ENCODE measurements at places on chromosomes 2 and 18.

GRCh38 chr2:102033750-102034682 lies 42.3 kb downstream of the IL1R2 start:
- no peak for DNase-seq

DNA sequence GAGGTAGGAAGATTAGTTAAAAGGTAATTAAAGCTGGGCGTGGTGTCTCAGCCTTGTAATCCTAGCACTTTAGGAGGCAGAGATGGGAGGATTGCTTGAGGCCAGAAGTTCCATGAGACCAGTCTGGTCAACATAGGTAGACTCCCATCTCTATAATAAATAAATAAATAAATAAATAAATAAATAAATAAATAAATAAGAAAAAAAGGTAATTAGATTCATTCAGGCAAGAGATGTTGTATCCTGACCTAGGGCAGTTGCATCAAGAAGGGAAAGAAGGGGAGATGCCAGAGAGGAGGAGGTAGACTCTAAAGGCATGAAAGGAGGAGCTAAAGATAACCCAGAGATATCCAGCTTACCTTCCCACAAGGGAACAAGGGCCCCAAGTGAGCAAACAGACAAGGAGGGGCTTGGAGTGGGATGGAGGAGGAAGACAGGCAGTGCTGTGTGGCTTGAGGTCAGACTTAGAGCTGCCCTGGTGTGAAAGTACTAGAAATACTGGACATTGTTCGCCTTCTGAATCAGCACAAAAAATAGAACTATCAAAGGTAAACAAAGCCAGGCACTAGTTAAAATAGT lies 7.4 kb upstream of the RAB1A start:
- DNase-seq, result no peak

GRCh38 chr2:176018708-176019107 lies 16.6 kb upstream of the LNPK start:
- DNase-seq, result no peak

DNA sequence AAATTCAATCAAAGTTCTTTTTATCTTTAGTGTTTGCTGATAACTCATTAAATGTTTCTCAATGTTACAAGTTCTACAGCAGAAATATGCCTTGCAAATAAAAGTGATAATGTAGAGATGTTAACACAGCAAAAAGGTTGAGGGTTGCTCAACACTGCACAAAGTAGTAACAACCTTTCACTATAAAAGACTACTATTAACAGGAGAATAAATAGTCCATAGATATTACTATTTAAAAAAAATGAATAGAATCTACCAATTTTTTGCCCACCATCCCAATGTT lies 378.1 kb downstream of the RBM43 start:
- no peak for DNase-seq

GRCh38 chr2:7907041-7907440 lies 774.8 kb upstream of the ID2 start:
- no peak for DNase-seq

- DNase-seq, result no peak
Observed at GRCh38 chr2:191578031-191578430, 99.9 kb upstream of the NABP1 start.

DNA sequence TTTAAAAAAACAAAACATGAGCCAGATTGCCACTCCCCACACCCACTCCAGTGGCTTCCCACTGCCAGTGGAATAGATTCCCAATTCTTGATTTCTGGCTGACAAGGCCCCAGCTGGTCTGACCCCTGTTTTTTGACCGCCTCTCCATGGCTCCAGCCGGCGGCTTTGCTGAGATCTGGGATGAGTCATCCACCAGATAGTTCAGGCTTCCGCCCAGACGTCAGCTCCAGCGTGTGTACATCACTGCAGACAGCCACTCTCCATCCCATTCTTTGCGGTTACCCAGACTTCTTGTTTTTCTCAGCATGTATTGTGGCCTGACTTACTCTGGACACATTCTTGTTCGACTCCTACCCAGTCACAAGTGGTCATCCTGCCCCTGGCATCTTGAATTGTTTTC lies 227.9 kb downstream of the GBX2 start:
- no peak for DNase-seq

GRCh38 chr18:59904011-59904601 lies 4.3 kb downstream of the PMAIP1 start:
- DNase-seq, result no peak

- no peak for DNase-seq
Observed at GRCh38 chr2:129240061-129240460, 739.4 kb upstream of the RAB6C start.

DNA sequence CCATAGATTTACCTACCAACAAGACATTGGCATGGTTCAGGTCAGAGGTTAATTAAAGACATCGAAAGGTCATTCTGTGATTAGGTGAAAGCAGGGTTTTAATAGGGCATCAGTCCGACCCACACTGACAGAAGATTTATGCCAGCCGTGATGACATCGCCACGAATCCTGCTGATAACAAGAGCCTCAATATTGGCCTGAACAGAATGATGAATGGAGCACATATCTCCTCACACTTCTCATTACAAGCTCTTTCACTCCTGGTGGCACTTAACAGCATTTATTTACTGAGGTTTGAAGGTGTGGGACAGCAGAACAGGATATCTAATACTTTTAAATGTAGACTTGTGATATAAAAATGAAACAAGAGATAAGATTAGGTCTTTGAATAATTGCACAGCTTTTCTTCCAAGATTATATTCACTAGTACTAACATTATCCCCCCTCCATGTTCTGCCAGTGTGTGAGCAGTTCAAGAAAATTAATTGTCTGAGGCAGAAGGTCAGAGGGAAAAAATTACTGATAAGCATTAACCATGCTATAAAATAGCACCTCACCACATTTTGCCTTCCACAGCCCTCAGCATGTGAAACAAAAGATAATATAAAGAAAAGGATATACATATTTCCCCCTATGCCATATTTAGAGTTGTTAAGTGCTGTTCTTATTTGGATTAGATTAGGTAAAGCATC lies 23.1 kb upstream of the INSIG2 start:
- no peak for DNase-seq

GRCh38 chr2:98452396-98453027 lies 7.9 kb downstream of the INPP4A start:
- DNase-seq, result no peak

DNA sequence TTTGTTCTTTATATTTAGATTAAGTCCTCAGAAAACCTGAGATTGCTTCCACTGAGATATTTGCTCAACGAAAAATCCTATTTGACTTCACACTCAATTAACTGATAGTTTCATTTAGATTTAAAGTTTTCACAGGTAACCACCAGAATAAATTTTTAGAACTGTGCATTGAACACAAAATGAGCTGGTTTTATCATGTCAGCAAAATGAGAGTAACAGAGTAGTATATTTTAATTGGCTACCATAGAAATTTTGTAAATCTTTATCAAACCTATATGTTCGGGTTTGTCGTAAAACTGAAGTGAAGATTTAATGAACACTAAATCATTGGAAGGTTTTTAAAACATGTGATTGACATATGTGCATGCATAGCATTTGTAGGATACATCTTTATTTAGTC lies 32.7 kb upstream of the MFF start:
- no peak for DNase-seq

GRCh38 chr2:180524499-180524898 lies 455.9 kb upstream of the UBE2E3 start:
- no peak for DNase-seq

DNA sequence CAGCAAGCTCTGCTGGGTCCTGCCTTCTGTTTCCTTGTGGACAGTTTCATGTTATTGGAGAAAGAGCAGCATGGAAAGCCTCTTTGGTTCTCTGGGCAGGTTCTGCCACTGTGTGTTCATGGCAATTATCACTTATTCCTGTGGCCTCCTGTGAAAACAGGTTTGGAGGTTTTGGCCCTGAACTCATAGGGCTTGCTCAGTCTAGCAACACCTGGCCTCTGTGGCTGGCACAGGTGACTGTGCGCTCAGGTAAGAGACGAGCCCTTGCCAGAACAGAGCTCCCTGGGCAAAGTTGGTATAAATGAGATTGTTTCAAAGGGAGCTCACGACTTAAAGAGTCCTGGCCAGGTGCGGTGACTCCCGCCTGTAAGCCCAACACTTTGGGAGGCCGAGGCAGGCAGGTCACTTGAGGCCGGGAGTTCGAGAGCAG lies 5.7 kb downstream of the CEP68 start:
- no peak for DNase-seq

GRCh38 chr2:129255610-129256313 lies 723.7 kb upstream of the RAB6C start:
- DNase-seq, result no peak

DNA sequence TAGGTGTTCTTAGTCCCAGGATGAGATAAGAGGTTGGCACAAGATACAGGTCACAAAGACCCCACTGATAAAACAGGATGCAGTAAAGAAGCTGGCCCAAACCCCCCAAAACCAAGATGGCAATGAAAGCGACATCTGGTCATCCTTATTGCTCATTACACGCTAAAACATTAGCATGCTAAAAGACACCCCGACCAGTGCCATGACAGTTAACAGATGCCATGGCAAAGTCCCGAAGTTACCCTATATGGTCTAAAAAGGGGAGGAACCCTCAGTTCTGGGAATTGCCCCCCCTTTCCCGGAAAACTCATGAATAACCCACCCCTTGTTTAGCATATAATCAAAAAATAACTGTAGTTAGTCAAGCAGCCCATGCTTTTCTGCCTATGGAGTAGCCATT lies 251.1 kb downstream of the SLC4A3 start:
- no peak for DNase-seq

DNA sequence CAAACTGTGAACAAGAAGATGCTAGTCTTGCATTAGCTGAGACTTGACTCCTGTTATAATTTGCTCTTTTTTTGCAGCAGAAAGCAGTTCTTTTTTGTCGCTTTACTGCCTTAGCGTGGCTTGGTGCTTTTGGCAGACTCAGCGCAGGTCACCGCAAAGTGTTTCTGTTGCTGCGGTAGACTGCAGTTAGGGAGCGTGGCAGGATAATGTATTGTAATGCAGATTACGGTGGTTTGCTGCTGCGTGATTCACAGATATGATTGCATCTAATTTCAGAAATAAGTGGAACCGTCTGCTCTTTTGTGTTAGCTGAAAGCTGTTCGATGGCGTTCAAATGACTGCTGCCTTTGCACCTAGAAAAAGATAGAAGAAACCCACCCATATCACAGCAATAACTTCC lies 131.6 kb upstream of the SATB2 start:
- no peak for DNase-seq

DNA sequence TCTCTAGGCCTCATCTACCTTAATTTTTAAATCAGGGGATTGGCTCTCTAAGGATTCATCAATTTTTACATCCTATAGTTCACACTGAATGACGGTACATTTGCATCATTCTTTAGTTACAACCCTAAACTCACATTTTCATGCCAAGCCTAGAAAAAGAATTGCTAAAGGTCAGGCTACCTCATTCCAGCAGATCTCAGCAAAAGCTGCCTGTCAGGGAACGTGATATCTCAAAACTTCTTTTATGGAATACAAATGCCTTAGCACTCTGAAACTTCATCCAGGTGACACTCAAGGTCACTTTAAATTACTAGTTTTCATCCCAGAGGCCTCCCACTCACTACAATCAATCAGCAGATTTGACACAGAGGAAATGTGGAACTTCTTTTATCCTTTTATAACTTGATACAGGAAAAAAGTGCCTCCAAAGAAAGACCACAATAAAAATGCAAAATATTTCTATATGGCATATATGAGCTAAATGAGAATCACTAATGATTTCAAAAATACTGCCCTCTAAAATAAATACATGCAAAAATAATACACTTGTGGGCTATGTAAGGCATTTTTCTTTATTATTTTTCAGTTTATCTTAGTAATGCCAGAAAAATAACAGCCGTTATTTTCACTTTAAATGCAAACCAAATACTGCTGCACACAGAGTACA lies 91.5 kb downstream of the ARHGEF33 start:
- DNase-seq, result no peak

- no peak for DNase-seq
Observed at GRCh38 chr18:42654556-42654955, 460.9 kb downstream of the RIT2 start.

DNA sequence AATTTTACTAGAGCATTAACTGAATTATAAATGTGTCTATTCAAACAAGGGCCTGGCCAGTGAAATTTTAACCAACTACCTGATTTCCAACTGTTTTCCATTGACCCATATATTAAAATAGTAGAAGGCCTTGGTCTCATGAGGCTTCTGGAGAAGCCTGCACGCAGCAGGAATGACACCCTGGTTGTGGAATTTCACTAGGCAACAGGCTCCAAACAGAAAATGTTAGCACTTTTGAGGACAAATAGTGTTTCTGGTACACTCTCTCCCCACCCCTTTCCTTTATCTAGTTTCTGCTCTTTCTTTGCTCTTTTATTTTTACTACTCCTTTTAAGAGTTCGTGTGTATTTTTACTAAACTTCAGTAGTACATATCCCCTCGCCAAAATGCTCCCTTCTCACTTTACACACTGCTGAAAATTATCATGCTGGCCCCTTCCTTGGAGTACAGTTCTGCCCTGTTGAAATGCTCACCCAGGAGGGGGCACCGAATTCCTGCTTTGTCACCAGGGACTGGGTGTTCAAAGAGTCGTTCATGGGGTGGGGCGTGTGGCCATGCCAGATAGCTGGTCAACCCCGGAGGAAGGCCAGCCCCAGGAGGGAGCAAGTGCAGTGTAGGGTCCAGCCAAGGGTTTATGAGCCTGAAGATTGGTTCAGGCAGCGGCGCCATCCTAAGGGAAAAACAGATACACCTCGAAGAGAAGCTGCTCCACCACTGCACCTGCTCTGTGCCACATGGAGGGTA lies 22.1 kb upstream of the COL6A3 start:
- no peak for DNase-seq

- no peak for DNase-seq
Observed at GRCh38 chr2:135317375-135317774, 213.6 kb downstream of the ZRANB3 start.

DNA sequence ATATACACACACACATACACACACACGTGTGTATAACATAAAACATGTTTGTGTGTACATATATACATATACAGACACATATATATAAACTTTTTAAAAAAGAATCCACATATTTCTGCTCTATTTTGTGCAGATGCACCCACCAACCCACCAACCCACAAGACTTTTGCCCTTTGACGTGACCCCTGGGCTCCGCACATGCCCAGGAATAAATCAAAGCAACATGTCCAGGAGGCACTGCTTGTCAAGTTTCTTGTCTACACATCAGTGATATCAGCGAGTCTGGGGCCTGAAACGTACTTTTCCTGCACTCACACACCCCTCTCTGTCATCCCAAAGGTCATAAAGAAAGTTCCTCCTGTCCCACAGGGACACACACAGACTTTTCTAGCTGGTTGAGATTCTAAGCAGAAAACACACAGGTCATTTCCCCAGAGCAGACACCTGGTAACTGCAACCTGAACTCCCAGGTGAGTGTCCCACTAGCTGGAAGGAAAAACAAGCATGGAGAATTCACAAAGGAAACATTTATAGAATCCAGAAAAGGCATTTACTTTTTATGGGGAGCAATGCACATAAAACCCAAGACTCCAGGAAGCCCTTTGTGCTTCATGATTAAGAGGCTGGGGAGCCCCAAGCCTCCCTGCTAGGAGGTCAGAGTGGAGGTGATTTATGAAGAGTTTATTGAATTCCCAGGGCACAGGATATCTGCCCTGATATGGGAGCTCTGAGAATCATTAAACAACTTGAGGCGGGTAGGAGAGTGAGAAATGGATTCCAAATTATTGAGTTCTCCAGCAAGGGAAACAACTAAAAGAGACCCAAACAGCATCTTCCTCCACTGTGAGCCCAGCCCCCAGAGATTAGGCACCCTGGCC lies 211.6 kb downstream of the MGAT5 start:
- no peak for DNase-seq

- no peak for DNase-seq
Observed at GRCh38 chr2:147847746-147848391, 3.0 kb downstream of the ACVR2A start.

- no peak for DNase-seq
Observed at GRCh38 chr2:237056287-237056875, 29.3 kb upstream of the COPS8 start.

GRCh38 chr2:69781321-69782248 lies 39.7 kb downstream of the ANXA4 start:
- no peak for DNase-seq

Measured in SIG-M5 (cell line).